Transverse colon (tissue), 4 donors: ENCODE measurements at places on chromosomes 1 and 21. TPM values are rescaled to one million over a fixed set of nuclear protein-coding genes. Genes with fewer than 3 reads are reported as not detected.
A peak's percentile ranks its signal among the peaks of the same experiment; 100 is the strongest.

DNA sequence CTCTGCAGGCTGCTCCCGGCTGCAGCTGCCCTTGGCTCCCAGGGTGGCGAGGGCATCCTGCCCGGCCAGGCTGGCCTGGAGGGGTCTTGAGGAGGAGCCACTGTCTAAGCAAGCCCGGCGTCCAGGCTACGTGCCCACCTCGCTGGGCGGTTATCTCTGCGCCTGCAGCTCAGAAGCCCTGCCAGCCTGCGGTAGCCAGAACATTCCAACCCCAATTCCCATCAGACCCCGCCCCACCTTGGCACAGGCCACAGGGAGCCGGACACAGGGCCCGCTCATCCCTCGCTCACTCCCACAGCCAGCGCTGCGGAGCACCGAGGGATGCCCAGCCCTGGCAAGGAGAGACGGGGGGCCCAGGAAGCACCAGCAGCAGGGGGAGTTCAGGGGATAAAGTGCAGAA, 53.9 kb downstream of the MEGF6 start:
- no peak for DNase-seq

DNA sequence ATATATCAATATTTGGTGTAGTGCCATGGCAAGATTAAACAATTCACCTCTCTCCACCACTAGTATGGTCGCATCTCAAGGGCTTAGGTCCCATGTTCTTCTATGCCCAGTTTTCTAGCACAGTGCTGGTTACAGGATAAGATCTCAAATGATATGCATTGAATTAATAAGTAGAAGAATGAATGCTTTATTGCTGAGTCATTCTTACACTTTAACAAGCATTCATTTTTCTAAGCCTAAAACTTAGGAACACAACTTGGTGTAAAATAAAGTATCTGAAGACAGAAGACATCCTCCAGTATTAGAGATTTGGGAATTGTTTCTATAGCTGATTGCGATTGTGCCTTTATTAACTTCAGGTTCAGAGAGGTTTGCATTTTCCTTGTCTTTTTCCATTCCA, 85.8 kb downstream of the TBX15 start:
- no peak for DNase-seq

GRCh38 chr1:112625696-112626095, 6.1 kb downstream of the CAPZA1 start:
- no peak for DNase-seq

DNA sequence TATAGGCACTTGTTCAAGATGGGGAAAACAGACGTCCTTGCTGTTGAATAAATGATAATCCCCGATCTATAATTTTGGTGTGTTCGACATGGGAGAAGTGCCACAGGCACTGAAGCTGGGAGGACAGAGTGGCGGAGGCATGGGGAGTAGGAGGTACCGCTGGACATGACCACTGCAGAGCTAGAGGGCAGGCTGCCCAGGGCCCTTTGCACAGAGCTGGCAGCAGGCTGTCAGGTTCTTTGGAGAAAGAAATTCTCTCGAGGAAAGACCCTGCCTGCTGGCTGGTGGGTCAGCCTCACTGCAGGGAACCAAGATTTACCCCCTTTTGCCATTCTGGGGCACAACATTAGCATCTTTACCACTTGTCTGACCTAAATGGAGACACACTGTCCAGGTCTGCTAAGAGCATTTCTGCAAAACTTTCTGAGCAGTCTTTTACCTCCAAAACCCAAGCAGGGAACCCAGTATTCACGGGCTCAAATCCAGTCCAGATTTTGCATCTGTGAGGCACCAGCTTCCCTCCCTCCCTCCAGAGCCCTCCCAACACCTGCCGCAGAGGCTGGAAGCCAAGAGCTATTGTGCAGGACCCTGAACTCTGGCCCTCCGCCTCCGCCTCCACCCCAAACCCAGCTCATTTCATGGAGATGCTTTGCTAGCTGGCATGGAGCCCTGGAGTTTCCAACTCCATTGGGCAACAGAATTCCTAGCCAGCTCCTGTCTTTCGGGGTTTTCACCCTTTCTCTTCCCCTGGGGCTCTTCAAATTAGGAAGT, 142.3 kb downstream of the PLXNA2 start:
- peak; percentile 73 for DNase-seq

DNA sequence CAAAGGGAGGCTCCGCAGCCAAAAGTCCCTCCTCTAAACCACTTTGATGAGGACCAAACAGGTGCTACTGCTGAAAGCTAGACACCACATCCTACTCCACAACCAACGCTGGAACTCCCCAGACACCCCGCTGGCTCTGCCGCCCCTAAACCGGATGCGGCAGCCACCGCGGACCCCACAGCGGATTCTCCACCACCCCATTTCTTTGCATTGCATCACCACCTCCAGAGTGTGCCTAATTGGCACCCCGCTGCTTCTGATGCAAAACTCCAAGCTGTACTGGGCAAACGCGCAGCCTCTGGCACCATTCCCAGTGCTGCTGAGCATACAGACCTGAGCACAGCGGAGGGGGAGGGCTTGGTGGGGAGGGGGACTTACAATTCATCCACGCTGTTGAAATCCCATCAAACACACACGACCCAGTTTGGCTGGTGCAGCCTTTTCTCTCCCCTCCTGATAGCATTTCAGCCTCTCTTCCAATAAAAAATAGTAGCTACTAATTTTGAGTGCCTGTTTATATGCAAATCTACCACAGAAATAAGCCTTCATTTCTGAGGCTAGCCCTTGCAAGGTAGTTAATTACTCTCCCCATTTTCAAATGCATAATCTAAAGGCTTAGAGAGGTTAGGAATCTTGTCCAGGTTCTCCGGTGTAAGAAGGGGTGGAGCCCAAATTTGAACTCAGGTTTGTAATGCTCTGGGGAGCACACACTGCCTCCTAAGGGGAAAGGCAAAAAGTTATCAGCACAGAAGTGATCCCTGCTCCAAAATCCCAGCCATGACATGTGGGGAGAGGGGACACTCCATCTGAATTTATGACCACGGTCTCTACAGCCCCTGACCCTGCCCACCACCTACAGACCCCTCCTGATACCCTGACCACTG, 12.2 kb upstream of the RGS16 start:
- peak; percentile 66 for DNase-seq

DNA sequence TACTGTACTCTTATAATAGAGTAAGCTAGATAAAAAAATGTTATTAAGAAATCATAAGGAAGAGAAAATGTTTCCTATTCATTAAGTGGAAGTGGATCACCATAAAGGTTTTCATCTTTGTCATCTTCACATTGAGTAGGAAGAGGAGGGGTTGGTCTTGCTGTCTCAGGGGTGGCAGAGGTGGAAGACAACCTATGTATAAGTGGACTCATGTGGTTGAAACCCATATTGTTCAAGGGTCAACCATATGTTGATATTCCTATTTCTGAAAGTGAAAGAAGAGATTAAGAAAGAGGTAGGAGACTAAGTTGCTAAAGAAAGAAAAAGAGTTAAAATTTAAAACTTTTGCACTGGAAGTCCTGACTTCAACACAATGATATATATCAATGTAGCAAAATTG, 4.9 kb upstream of the ZP4 start:
- DNase-seq: no peak

DNA sequence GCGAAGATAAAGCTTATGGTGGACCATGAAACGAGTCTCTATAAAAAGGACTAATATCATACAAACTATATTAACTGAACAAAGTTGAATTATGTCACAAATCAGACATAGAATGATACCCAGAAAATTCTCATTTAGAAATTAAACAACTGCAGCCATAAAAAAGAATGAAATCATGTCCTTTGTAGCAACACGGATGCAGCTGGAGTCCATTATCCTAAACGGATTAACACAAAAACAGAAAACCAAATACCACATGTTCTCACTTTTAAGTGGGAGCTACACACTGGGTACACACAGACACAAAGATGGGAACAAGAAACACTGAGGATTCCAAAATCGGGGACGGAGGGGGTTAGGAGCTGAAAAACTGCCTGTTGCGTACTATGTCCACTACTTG, 11.5 kb downstream of the COP1 start:
- DNase-seq: no peak

GRCh38 chr1:39205102-39205780, 746 bp downstream of the MACF1 start:
- peak; percentile 23 for DNase-seq

Gene LRRC71
- not detected for total RNA-seq

Gene RHBG
- total RNA-seq: not detected
